Spleen (tissue), 13 donors: ENCODE measurements at places on chromosomes 5 and 9.

DNA sequence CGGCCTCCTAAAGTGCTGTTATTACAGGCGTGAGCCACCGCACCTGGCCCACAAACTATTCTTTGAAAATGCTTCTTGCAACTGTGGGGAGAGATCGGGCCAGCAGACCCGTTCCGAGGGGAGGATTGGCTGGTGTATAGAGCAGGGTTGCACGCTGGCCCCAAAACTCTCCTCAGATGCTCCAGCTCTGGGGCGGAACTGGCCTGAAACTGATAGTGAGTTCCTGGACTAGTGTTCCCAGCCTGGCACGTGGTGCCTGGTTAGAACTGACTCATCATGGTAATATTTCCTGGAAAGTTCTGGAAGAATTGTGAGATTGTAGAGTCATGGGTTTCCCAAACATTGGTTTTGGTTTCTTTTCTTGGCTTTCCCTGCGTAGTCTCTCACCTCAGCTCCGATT, 120.5 kb downstream of the FBXL7 start:
- no peak for DNase-seq

DNA sequence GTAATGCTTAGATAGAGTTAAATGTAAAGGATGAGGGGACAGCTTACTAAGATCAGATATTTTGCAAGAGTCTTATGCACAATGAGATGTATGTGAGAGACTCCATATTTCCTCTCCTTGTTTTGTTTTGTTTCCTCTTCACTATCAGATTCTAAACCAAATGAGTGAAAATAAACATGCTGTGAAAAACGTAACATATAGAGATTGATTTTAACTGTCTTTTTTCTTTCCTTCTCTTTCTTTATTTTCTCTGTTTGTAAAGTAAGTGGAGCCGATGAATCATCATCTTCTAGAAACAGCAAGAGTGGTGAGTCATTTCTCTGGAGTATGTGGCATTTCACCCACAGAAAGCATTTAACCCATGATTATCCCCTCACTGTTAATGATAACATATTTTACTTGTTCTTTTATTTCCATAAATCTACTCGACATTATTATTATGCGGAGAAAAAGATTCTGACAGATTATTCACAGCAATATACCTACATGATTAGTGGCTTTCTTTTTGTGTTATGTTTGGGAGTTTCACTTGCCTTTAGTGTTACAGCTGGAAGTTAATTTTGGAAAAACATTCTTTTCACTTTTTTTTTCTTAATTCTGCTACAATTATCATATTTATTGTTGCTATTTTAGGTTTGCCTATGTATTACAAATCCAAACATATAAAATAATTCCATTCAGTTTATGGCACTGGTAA, 2.1 kb upstream of the ANXA1 start:
- DNase-seq, result no peak

DNA sequence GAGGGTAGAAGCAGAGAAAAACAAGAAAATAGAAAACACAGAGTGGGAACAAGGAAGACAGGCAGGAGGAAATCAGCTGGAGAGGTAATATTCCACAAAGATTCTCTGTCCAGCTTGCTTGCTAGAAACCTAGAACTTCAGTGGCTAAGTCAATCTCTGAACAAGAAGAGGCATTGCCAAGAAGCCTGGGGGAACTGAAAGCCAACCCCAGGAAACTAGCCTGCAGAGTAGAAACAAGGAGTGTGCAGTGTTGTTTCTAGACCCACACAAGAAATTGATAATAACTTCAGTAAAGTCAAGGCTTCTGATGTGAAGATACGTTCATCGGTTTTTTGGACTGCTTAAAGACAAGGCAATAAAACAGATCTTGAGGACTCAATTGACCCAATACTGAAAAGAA, 234.5 kb upstream of the MAP3K1 start:
- no peak for DNase-seq

- DNase-seq, result no peak
These were observed 240.4 kb upstream of the RAI14 start for GRCh38 chr5:34415559-34416198.

GRCh38 chr9:105150991-105151685, 93.3 kb upstream of the SLC44A1 start:
- DNase-seq, result no peak

GRCh38 chr5:139196296-139196956, 1.7 kb downstream of the SIL1 start:
- DNase-seq, result no peak
